ENCODE measurements at places on chromosomes 7 and 10. TPM values are rescaled to one million over a fixed set of nuclear protein-coding genes. Genes with fewer than 3 reads are reported as not detected.

DNA sequence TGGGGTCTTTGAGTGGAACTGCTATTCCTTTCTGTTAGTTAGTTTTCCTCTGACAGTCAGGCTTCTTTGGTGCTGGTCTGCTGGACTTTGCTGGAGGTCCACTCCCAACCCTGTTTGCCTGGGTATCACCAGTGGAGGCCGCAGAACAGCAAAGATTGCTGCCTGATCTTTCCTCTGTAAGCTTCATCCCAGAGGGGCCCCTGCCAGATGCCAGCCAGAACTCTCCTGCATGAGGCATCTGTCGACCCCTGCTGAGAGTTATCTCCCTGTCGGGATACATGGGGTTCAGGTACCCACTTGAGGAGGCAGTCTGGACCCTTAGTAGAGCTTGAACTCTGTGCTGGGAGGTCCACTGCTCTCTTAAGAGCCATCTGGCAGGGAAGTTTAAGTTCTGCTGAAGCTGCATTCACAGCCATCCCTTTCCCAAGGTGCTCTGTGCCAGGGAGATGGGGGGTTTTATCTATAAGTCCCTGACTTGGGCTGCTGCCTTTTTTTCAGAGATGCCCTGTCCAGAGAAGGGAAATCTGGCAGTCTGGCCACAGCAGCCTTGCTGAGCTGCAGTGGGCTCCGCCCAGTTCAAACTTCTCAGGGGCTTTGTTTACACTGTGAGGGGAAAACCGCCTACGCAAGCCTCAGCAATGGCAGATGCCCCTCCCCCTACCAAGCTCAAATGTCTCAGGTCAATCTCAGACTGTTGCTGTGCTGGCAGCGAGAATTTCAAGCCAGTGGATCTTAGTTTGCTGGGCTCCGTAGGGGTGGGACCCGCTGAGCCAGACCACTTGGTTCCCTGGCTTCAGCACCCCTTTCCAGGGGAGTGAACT, 89.7 kb upstream of the CDK6 start:
- no peak for DNase-seq

DNA sequence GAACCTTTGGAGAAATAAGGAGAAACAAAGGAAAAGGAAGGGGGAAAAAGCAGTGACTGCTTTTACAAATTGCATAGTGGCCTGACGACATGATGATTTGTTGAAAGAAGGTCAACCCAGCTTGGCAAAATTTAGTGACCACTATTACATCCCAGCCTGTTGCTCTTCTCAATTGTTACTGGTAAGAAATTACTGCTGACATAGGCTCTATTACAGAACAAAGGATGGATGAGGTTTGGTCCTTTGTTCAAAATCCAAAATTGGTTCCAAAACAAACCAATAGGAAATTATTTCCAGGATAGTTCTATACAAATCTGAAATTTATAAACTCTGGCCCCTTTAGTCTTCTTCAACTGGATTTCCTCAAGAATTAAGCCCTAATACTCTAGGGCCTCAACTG, 39.6 kb downstream of the USP54 start:
- no peak for DNase-seq

Gene MSMB
- total RNA-seq: not detected

Gene ZNF804B
- not detected for total RNA-seq

Gene KCNIP2
- 3.1 TPM for total RNA-seq

- no peak for DNase-seq
Measured at GRCh38 chr7:20306180-20306946, 24.3 kb upstream of the ITGB8 start.

Gene DTX2
- total RNA-seq: 34.3 TPM

Gene PLXDC2
- total RNA-seq: 0.86 TPM

DNA sequence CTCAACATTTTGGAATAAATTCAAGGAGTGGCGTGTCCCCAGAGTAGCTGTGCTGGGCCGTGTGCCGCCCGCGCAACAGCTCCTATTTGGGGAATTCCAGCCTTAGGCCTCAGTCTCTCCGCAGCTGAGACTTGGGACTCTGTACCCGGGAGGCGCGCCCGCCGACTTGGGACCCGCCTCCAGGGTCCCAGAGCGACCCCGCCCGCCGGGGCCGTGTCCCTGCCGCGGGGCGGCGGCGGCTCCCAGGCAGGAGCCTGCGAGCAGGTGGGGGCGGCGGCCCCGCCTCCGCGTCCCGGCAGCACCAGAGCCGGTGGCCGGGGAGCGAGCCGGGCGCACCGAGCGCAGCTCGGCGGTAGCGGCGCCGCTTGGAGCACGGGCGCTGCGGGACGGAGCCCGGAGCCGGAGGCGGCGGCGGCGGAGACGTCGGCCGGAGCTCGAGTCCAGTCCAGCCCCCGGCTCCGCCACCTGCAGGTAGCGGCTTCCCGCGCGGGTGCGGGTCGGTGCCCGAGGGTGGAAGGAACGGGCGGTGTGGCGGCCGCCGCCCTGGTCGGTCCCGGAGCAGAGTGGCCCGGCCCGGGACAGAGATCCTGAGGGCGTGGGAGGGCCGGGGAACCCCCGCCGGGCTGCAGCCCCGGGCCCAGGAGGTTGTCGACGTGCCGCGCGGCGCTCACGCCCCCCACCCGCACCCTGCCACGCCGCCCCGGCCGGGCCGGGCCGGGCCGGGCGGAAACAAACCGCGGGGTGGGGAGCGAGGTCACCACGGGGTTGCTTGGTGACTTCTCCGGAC, at the start of gene WIPF3:
WIPF3 (plus strand) TSS at position 301 of the 787 bp plus-strand sequence. CDS start 28,217 bp downstream, outside the sequence.
- peak; percentile 33 for DNase-seq

Gene GCK
- total RNA-seq: 0.30 TPM

Gene MKLN1
- 35.7 TPM for total RNA-seq

- DNase-seq: no peak
Measured at GRCh38 chr7:43302211-43302711, 189.8 kb downstream of the HECW1 start.

Gene INMT
- 0.37 TPM for total RNA-seq

- DNase-seq: no peak
Measured at GRCh38 chr7:90563286-90563685, 32.8 kb upstream of the CDK14 start.

GRCh38 chr10:106682175-106682574, 482.3 kb downstream of the SORCS1 start:
- DNase-seq: no peak

Gene PDK4
- total RNA-seq: 1.2 TPM

DNA sequence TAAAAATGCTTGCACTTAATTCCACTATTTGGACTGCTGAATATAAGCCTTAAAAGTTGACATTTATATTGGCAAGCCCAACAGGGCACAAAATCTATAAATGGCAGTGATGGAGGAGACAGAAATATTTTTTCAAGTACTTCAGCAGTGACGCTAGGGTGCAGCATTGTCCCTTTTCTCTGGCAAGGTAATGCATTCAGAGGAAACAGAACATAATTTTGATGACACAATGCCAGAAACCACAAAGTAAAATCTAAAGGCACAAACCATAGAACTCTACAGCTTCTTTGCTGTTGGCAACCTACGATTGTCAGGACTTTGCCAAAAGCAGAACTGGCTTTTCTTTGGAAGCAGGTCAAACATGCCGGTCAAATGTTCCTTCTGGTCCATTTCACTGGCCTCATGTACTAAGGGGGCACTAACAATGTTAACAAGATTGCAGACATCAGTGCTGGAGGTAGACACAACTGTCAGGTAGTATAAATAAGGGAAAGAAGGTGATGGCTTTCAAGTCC, 30.9 kb upstream of the FAM133B start:
- DNase-seq: peak; percentile 56

Gene HECTD2
- 1.9 TPM for total RNA-seq

DNA sequence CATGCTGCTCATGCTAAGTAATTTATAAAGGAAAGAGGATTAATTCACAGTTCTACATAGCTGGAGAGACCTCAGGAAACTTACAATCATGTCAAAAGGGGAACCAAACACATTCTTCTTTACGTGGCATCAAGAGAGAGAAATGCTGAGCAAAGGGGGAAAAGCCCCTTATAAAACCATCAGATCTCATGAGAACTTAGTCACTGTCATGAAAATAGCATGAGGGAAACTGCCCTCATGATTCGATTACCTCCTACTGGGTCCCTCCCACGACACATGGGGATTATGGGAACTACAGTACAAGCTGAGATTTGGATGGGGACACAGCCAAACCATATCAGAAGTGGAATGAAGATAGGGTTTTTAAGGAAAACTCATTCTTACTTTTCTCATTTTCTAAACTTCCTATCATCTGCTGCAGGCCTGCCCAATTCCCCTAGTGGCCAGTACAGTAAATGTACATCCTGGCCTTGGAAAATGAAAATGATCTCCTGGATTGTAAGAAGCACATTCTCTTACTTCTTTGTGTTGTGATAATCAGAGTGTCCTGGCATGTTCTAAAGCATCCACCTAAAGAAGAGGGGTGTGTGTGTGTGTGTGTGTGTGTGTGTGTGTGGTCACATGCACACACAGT, 421.5 kb downstream of the LRMDA start:
- DNase-seq: no peak

- no peak for DNase-seq
Measured at GRCh38 chr10:88883448-88883809, 3.4 kb downstream of the STAMBPL1 start.

- no peak for DNase-seq
Measured at GRCh38 chr10:110411047-110411410, 86.7 kb upstream of the DUSP5 start.

Gene IL6
- 0.99 TPM for total RNA-seq

GRCh38 chr10:11949152-11949551, 93.5 kb downstream of the UPF2 start:
- DNase-seq: no peak

- DNase-seq: no peak
Measured at GRCh38 chr10:106107706-106108105, 1056.8 kb downstream of the SORCS1 start.

Gene HOXA9
- total RNA-seq: not detected

DNA sequence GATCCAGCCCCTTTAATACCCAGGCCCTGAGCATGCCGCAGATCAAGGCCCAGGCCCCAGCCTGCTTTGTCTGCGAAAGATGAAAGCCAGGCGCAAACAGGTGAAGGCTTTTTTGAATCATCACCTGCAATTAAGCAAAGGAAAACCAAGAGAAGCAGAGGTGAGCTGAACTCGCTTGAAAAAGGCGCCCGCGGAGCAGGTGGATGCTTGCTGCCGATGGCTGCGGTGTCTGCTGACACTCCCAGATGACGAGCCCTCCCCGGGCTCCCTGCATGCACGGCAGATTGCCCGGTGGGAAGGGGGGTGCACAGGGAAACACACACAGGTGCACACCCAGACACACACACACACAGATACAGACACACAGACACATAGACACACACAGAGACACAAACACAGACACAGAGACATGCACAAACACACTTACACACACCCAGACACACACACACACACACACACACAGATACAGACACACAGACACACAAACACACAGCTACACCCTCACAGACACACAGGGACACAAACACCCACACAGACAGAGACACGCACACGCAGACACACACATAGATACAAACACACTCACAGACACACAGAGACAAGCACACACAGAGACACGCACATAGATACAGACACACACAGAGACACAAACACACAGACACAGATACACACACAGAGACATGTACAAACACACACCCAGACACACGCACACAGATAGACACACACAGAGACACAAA, 142.6 kb upstream of the RNF32 start:
- DNase-seq: no peak

Gene SUGCT
- 0.44 TPM for total RNA-seq

Gene HGF
- not detected for total RNA-seq

Gene CDK1
- 97.2 TPM for total RNA-seq

Gene AZGP1
- total RNA-seq: not detected

DNA sequence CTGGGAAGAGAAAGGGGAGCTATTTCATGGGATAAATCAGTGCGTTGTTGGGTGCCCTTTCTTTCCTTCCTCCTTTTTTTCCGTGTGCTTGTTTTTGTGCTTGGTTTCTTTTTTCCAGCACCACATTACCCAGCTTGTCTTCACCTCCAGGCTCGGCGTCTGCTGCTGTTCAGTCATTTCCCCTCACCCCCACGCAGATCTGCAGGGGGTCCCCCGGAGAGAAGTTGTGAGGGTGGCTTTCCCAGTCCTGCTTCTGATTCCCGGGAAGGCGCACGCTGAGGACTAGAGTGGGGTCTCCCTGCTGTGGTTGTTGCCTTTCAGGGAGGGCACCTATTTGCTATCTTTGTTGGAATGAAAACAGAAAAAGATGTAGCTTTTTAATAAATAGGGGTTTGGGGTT, 1.6 kb downstream of the CAMK1D start:
- no peak for DNase-seq

DNA sequence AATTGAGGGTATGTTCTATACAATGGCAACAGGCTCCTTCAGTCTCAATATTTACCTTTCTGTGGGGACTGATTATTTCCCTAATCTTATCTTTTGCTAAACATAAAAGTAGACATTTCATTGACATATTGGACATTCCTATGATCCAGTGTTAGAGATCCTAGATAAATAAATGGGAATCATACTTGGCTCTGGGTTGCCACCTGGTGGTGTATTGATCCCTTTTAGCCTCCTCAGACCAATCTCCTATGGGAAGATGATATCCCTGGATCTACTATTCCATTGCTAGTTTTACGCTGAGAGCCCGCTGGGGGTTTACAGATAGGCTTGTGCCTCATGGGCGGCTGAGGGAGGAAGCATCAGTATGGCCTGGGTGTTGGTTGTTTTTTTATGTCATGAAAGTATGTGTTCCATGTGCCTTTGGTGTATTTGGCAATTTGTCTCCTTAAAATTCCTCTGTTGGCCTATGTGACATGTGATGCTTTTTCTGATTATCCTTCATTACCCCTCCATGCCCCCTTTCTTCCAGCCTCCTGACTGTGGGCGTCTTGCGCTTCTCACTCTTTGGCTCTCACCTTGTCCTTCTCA, 18.8 kb downstream of the CELF2 start:
- no peak for DNase-seq

All from activated naive CD8-positive, alpha-beta T cell treated with anti-CD3 and anti-CD28 coated beads, Interleukin-2, amount 10 ng/mL, durations not matched to agents 7 days and 5 days (primary cell).